ENCODE measurements at places on chromosomes 2 and 18.

DNA sequence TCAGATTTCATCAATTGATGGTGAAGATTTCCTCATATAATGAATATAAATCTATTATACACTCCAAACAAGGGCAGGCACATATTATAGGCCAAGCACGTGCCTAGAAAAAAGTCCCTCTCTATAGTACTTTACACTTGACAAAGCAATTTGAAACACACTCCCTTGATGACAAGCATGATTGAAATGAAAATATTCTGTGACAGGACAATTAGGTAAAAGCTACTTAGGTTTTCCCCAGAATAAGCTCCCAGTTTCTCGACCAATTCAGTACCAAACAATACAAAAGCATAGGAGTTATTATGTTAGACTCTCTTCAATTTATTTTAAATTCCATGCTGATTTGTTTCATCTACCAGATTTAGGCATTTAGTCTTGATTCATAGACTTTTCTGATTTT lies 47.7 kb downstream of the CCDC68 start:
- DNase-seq = no peak

DNA sequence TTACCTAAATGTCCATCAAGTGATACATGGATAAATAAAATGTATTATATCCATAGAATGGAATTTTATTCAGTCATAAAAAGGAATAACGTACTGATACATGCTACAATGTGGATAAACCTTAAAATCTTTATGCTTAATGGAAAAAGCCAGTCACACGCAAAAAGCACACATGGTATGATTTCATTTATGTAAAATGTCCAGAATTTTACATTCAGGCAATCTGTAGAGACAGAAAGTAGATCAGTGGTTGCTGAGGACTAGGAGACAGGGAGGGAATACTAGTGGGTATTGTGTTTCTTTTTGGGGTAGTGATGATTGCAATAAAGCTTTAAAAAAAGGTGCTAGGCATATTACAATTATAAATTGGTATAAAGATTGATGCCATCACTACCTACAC lies 30.7 kb upstream of the CD302 start:
- DNase-seq = no peak

GRCh38 chr2:86807468-86808275 lies 17.0 kb upstream of the CD8A start:
- DNase-seq = no peak

GRCh38 chr2:189425676-189426075 lies 15.6 kb upstream of the WDR75 start:
- no peak for DNase-seq

- peak; percentile 42 for DNase-seq
Measured at GRCh38 chr2:217868911-217869334, 133.9 kb downstream of the TNS1 start.

DNA sequence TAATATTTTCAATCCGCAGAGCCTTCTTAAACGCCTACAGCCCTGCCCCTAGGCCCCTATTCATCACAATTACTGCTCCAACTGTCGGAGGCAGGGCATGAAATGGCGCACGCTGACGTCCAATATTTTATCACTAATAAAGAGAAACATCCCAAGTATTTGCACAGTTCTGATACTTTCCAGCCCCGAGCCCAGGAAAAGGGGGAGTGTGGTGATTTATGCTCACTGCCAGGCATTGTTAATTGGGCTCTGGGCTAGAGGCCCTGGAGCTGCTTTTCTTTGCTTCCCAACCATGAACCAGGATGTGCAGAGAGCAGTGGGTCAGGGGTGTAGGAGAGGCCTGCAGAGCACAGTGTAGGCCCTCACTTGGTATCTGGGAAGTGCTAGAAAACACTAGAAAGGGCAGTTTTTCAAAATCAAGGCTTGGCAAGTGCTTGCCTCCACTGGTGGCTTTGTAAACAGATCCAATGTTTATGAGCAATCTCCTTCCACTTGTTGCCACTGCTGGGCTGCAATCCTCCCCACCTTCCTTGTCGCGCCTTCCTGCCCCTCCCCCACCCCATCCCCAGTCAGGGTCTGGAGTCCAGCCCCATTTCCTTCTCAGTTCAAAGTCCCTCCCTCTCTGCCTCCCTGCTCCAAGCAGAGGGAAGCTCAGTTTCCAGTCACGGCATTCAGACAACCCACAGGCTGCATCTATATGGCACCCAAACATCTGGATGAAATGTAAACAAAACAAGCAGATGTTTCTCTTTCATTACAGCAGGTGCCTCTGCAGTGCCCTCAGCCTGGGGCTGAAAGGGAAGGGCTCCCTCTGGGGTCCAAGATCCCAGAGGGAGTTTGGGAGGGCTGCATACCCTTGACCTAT lies 83.9 kb upstream of the PKDCC start:
- peak; percentile 88 for DNase-seq

GRCh38 chr2:118593257-118593656 lies 254.2 kb downstream of the EN1 start:
- DNase-seq = no peak

GRCh38 chr18:22703883-22704585 lies 229.1 kb upstream of the RBBP8 start:
- peak; percentile 40 for DNase-seq

DNA sequence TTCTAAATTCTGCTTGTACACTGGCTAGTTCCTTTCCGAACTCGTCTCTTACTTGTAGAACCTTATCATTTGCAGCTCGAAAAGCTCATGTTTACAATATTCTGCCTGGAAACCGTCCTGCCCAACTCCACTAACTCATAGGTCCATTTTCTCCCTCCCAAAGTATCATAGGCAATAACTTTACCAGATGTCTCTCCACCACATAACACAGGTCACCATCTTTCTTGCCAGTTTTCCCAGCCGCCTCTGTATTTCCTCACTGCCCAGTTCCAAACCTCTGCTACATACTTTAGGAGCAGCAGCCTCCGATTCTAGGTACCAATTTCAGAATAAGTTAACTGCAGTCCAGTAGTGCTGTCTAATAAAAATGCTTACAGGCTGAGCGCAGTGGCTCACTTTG lies 259.5 kb downstream of the GLI2 start:
- DNase-seq = no peak

- DNase-seq = no peak
Measured at GRCh38 chr2:191039616-191040015, 25.6 kb upstream of the STAT1 start.

DNA sequence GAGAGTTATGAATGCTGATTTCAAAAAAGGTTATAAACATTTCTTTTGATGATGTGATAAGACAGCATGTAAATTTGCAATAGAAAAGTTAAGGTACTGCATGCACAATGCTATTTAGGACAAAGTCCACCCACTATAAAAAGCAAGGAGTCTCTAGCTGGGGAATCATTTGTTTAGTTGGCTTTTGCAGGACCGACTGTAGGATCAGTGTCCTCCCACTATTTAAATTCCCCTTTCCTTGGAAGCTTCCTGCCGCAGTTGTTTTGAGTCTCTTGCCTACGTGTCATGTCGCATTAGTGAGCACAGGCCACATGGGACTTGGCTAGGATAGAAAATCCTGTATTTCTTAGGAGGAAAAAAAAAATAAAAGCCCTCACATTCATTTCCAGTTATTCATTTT lies 13.1 kb downstream of the QPCT start:
- DNase-seq = no peak

GRCh38 chr18:42330296-42330695 lies 375.3 kb downstream of the PIK3C3 start:
- DNase-seq = no peak

- DNase-seq = no peak
Measured at GRCh38 chr2:73252238-73253027, 18.3 kb downstream of the CCT7 start.

- no peak for DNase-seq
Measured at GRCh38 chr2:117674172-117674571, 140.3 kb upstream of the DDX18 start.

DNA sequence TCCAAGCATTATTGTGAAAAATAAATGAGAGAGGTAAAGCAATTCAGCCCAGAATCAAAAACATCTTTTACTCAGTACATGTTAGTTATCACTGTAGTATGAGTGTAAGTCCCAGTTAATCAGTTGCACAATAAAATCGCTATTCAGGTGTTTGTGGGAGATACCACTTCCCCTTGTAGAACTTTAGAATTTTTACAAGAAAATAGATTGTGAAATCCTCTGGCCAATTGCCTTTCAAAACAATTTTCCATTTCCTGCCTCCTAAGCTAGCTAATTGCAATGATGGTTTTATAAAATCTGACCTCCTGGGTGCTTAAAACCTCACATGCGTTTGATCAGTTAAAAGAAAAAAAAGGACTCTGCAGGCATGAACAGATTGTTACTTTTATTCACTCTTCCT lies 332.5 kb downstream of the PID1 start:
- DNase-seq = peak; percentile 22

GRCh38 chr2:120346667-120347358 lies 877 bp downstream of the INHBB start:
- DNase-seq = no peak

Measured in fibroblast of skin of left quadriceps (primary cell).